ENCODE measurements at places on chromosomes 7 and 10. TPM values are rescaled to one million over a fixed set of nuclear protein-coding genes. Genes with fewer than 3 reads are reported as not detected.

Gene PTN
- 1.8 TPM for total RNA-seq

- no peaks in the 10 kb centered on the region for H3K4me1 ChIP-seq
- no peaks in the 10 kb centered on the region for H3K27me3 ChIP-seq
- H3K4me3 ChIP-seq = no peak overlapping the region
- H3K36me3 ChIP-seq = no peaks in the 10 kb centered on the region
- no peak for DNase-seq
Measured at GRCh38 chr10:59825932-59826331, 72.7 kb upstream of the MRLN start.

DNA sequence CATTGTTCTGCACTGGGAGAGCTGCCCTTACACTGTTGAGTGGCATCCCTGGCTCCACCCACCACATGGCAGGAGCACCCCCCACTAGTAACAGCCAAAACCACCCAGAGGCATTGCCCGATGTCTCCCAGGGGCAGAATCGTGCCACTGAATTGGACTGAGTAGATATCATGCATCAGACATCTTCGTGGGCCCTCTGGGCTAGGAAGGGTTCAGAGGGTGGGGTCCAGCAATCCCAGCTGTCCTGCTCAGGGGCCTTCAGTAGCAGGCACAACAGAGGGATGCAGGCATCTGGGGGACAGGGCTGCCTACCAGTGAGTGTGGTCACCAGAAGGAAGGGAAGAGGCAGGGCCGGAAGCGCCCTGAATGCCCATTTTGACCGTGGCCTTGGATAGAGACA lies 119.7 kb upstream of the PPP2R2D start:
- no peak for DNase-seq
- H3K27me3 ChIP-seq = no peaks in the 10 kb centered on the region
- no peaks in the 10 kb centered on the region for H3K36me3 ChIP-seq

Gene CYP2C19
- total RNA-seq = 1.9 TPM

DNA sequence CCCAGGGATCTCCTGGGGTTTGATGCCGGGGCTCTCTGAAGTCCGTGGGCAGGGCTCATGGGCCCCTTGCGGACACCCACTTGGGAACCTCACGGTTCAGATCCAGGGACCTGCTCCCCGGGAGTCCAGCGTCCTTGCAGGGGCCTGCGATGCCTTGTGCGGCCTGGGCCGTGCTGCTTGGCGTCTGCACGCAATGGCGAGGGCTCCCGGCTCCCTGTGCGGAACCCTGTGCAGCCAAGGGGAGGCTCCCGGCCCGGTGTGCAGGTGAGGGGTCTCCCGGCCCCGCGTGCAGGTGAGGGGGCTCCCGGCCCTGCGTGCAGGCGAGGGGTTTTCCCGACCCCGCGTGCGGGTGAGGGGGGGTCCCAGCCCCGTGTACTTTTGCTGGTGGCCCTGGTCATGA lies 146.7 kb downstream of the DNAJB6 start:
- no peak overlapping the region for H3K27ac ChIP-seq
- no peaks in the 10 kb centered on the region for H3K4me1 ChIP-seq
- no peaks in the 10 kb centered on the region for H3K36me3 ChIP-seq
- H3K27me3 ChIP-seq = no peaks in the 10 kb centered on the region

DNA sequence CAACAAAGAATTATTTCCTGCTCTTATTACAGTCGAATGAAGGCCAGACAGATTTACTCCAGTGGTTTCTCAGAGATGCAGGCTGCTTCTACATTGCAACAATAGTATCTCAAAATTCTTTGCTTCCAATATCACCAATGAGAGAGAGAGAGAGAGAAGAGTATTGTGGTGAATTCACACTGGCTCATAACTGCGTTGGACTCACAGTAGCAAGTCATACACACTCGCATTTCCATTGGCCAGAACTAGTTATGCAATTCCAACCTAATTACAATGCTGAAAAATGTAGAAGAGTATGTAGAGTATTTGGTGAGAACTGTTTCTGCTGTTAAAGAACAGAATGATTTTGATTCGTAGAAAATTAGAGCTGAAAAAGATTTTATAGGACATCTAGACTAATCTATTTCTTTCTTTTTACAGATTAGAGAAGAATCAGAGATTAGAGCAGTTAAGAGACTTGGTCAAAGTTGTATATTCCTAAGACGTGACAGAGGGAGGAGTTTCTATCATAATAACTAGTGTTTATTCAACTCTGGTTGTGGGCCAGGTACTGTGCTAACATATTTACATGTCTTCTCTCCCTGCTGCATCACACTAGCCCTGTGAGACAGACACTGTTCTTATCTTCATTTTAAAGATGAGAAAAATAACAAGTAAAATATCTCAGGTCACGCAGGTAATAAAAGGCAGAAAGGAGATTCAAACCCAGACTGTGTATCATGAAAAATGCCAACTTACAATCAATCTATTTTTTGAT lies 34.6 kb upstream of the PDK4 start:
- H3K4me1 ChIP-seq = no peaks in the 10 kb centered on the region
- no peaks in the 10 kb centered on the region for H3K36me3 ChIP-seq
- H3K27ac ChIP-seq = no peak overlapping the region
- no peak overlapping the region for H3K4me3 ChIP-seq

- H3K4me1 ChIP-seq = no peaks in the 10 kb centered on the region
- DNase-seq = no peak
- no peak overlapping the region for H3K27ac ChIP-seq
- no peaks in the 10 kb centered on the region for H3K36me3 ChIP-seq
Measured at GRCh38 chr7:79862447-79863210, 272.0 kb upstream of the GNAI1 start.

- H3K27ac ChIP-seq = no peak overlapping the region
- H3K36me3 ChIP-seq = no peaks in the 10 kb centered on the region
Measured at GRCh38 chr7:132881317-132881716, 200.6 kb downstream of the CHCHD3 start.

Gene CRYGN
- total RNA-seq = not detected

GRCh38 chr7:92707435-92707834 lies 117.2 kb upstream of the FAM133B start:
- no peaks in the 10 kb centered on the region for H3K4me1 ChIP-seq
- no peak overlapping the region for H3K27ac ChIP-seq
- H3K36me3 ChIP-seq = no peaks in the 10 kb centered on the region
- H3K27me3 ChIP-seq = no peaks in the 10 kb centered on the region
- H3K4me3 ChIP-seq = no peak overlapping the region

Gene HTR5A
- total RNA-seq = not detected

Gene HOXA9
- 19.5 TPM for total RNA-seq

DNA sequence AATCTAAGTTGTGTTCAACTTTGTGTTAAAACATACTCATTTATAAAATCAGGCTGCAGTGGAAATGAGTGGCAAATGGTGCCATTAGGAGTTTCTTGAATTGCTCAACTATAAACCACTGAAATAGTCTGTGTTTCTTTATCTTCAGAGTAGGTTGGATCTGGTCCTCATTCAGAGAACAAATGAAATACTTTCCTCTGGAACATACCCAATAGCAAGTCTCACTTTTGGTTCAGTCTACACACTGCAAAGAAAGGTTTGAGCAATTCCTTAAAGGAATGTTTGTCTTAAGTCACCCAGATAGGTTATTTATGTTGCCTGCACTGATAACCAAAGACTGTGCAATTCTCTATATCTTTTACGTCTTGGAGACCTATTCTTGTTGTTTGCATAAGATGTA lies 62.5 kb downstream of the ABCB4 start:
- no peak for DNase-seq
- H3K4me1 ChIP-seq = no peaks in the 10 kb centered on the region
- H3K27ac ChIP-seq = no peak overlapping the region
- H3K27me3 ChIP-seq = no peaks in the 10 kb centered on the region

GRCh38 chr10:48463318-48464003 lies 141.4 kb downstream of the ARHGAP22 start:
- no peaks in the 10 kb centered on the region for H3K4me1 ChIP-seq
- no peak overlapping the region for H3K4me3 ChIP-seq
- H3K36me3 ChIP-seq = no peaks in the 10 kb centered on the region
- no peak overlapping the region for H3K27ac ChIP-seq

DNA sequence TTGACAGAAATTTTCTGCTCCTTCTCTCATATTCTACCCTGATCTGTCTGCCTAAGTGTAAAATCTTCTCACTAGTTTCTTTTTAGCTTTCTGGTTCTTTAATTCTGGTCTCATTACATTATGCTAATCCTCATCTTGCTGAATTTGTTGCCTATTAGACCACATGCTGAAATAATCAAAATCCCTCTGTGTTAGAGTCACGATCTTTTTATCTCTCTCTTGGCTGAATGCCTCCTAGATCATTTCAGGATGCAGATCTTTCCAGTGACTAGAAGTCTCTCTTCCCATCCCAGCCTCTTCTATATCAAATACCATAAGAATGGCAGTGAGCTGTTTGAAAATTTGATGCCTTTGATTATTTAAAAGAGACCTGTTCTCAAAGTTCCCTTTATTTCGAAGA lies 661.9 kb downstream of the SORCS1 start:
- no peaks in the 10 kb centered on the region for H3K27me3 ChIP-seq
- H3K4me1 ChIP-seq = no peaks in the 10 kb centered on the region
- no peak overlapping the region for H3K4me3 ChIP-seq
- DNase-seq = no peak

Gene ZNF680
- 7.2 TPM for total RNA-seq

Gene HIF1AN
- 42.4 TPM for total RNA-seq

DNA sequence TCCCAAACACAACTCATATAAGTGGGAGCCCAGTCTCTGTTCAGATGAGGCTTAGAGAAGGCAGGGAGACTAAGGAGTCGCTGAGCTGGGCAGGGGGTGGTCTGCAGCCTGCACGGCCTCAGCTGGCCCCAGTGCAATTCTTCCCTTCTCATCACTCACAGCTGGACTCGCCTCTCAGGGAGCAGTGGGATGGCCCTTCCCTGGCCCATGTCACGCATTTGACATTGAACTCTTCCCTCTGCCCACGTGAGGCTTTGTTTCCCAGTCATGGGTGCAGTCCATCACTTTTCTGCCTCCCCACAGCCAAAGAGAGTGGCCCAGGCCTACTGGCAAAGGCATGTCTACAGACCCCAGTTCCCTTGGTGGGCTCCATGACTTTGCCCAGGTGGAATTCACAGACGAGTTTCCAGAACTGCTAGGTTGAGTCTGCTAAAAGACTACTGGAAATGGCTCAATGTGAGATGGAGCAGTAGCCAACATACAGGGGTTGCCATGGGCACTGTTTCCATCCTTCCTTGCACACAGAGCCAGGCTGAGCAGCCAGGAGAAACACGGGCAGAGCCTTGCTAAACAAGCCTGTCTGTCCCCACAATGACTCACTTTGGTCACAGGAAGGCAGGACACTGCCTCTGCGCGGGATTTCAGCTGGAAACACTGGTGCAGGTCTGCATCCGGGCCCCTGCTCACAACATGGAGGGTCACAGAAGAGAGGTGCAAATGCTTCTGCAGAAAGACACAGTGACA lies 90.1 kb downstream of the OAT start:
- no peaks in the 10 kb centered on the region for H3K4me1 ChIP-seq
- no peak overlapping the region for H3K27ac ChIP-seq
- H3K4me3 ChIP-seq = no peak overlapping the region
- H3K27me3 ChIP-seq = no peaks in the 10 kb centered on the region
- DNase-seq = no peak

Gene BICC1
- 2.9 TPM for total RNA-seq

- DNase-seq = no peak
- no peaks in the 10 kb centered on the region for H3K36me3 ChIP-seq
- no peaks in the 10 kb centered on the region for H3K4me1 ChIP-seq
- H3K27me3 ChIP-seq = no peaks in the 10 kb centered on the region
- no peak overlapping the region for H3K4me3 ChIP-seq
- H3K27ac ChIP-seq = no peak overlapping the region
Measured at GRCh38 chr7:94154858-94155257, 150.7 kb upstream of the BET1 start.
